BE2C (cell line): ENCODE measurements at places on chromosomes 5 and 9.

DNA sequence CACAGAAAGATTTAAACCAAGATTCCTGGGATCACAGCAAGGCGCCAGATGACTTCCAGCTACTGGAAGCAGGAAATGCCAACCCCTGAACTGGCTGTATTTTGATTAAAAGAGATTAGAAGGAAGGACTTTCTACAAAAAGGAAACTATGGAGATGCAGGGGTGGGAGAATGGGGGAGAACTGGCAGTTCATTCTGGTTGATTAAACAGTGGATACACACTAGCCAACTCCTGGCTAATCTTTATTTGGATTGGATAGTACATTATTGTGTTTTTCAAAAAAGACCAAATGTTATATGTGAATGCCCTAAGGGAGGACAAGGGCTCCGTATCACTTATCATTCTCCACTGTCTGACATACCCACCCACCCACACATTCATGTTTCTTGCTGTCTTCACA is 93.2 kb downstream of the CDO1 start:
- DNase-seq, result no peak

- DNase-seq, result peak; percentile 24
Measured at GRCh38 chr5:61254969-61255555, 77.0 kb upstream of the ZSWIM6 start.

DNA sequence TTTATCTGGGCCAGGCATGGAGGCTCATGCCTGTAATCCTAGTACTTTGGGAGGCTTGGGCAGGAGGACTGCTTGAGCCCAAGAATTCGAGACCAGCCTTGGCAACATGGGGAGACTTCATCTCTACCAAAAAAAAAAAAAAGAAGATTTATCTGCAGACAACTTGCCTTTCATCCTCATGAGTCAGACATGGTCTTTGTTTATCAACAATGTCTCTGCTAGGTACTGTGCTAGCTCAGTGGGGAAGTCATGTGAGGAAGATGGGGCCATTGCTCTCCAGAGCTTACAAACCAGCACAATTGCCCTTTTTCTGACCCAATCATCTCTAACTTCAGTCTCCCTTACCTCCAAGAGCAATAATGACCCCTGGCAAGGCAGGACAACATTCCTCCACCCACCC is 1.6 kb downstream of the URM1 start:
- DNase-seq, result no peak

DNA sequence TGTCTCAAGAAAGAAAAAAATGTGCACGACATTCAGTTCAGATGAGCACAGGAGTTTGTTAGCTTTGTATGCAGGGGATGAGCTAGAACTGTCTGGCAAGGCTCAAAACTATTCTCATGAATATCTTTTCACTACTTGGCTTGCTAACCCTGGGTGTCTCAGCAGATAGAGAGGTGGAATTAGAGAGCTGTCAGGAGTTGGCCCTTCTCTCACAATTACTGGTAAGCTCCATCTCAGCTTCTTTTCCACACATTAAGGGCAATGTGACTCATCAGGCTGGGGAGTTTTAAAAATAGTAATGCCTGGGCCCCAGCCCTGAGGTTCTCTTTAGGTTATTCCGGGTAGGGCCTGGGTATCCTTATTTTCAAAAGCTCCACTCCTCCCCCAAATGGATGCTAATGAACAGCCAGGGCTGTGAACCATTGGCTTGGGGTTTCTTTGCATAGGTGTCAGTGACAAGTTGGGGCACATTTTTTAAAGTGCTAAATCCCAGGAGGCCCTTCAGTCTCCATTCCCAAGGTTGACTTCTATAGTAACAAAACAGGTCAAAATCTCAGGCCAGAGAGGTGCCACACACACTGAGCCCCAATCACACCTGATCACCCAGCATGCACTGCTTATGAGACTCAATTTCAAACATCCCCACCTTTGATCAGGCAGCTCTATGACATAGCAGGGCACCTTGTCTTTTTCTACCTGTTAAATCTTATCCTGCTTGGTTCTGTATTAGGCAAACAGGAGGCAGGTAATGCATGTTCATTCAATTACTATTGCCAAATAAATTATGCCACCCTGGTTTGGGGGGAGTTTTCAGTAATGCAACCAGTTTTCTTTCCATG is 239.7 kb upstream of the DAP start:
- DNase-seq, result no peak

DNA sequence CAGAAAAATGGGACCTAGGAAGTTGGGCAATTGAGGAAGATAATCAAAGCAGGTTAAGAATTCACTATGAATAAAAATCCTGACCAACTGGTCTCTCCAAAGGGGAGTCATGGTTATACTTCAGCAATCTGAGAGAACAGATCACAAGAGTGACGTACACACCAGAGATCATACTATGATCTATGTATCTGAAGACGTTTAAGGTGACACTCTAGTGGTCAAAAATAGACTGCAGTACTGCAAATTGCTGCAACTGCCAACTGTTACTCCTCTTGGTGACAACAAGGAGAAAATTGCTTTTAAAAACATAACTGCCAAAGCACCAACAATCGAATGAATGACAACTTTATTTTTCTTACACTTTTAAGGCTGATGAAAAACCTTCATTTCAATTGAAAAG is 4.9 kb downstream of the AK6 start:
- no peak for DNase-seq

DNA sequence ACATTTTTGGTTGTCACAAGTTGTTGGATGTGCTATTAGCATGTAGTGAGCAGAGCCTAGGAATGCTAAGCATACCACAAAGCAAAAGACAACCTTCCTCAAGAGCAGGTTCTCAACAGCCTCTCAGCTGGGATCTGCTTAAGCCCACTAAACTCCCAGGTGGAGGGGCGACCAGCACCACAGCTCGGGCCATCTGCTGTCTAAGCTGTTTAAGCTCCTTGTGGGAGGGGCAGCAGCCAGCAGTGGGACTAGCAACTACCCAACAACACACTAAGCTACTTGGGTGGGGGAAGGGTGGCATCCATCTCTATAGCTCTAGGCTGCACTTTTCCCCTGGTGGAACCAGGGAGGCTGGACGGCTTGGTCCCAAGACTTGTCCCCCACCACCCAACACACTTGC is 1052.7 kb upstream of the ARRDC3 start:
- no peak for DNase-seq

DNA sequence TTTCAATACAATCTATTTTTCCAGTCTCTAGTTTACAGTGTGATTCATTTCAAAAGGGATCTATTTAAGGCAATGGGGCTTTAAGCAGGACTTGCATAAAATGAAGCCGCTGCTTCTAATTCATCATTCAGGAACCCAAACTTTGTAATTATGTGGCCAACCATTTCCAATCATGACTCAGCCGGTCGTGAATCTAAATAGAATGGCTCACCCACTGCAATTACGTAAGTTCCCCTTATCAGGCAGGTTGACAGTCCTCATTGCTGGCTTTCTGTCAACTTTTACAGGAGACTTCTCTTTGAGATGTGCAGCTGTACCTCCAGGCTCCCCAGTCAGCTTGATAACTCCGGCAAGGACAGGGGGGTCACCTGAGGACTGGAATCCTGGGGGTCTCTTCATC is 152.8 kb upstream of the DAP start:
- DNase-seq, result no peak

DNA sequence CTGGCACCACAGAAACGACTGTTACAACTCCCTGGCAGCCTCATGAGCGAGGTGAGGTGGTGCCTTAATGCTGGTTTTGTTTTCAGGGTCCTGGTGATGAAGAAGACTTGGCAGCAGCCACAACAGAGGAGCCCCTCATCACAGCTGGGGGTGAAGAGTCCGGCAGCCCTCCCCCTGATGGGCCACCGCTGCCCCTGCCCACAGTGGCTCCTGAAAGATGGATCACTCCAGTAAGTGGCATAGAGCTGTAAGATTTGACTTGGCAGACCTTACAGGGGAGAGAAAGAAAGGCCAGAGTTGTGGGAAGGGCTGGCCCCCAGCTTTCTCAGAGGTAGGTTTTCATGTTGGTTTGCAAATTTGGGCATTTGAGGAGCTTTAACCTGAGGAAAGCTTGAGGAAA is 72.2 kb downstream of the COL15A1 start:
- DNase-seq, result no peak

DNA sequence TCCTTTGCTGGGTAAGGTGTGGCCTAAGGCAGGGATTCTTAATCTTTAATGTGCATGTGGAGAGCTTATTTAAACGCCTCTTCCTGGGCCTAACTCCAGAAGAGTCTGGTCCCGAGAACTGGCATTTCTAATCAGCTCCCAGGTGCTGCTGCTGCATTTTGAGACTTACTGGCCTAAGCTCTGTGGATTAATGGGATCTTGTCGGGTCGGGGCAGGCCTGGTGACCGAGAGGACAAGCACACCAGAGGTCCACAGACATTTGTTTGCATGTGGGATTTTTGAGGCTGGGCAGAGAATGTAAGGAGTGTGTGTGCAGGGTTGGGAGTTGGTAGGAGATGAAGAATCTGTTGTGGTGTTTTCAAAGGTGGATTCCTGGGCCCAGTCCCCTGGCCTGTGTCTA is 95.0 kb upstream of the DAP start:
- no peak for DNase-seq

DNA sequence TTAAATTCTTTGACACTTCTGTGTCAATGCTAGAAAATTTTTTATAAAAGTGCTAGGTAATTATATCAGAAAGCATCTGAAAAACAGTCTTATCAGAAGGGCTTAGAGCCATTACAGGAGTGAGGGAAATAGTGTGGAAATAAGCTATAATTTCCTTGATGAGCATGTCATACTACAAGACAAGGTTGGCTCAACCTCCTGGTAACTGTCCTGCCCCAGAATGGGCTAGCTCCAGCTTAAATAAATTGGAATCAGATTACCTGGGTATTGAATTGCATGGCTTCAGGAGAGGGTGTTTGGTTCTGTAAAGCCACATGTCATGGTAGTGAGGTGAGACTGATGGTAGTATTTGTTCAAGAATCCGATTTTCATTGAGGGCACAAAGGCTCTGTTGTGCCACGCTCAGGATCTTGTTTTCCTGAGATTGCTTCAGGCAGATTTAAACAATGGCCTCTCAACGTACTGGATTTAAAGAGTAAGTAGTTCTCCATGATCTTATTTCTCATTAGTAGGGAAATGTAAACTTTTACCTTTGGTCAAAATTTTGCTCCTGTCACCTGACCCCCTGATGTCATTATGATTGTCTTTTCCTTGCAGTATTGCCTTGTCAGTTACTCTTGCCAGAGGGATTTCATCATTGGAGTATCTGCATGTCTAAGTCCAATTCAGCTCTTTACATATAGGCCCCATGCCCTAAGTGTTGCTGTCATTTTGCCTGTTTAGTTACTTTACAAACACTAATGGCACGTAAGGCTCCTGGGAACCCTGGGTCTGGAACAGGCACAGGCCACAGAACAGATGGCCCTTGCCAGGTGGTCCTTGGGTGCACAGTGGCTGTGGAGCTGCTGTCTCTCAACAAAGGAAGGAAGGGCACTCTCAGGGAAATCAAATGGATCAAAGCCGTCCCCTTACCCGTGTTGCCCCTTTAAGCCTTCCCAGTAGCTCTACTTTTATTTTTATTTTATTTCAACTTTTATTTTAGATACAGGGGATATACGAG is 21.3 kb downstream of the TRIO start:
- peak; percentile 52 for DNase-seq

DNA sequence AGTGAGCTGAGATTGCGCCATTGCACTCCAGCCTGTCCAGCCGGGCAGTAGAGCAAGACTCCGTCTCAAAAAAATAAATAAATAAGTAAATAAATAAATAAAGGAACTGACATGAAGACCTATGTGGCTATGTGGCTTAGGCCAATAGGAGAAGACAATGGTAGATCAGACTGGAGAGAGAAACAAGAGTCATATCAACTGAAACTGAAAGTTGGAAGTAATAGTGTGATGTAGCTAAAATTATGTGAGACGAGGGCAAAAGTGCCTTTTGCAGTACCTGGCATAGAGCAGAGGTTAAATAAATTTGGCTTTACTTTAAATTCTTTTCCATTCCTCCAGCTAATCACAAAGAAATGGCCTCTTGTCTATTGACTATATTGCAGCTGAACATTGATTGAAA is 7.3 kb downstream of the FBP2 start:
- no peak for DNase-seq

GRCh38 chr5:178895615-178896571 is at the start of gene ZFP2:
ZFP2 (plus strand) TSS chr5:178895913; CDS start chr5:178931314, 35,401 bp downstream.
- peak; percentile 75 for DNase-seq
